CD8-positive, alpha-beta memory T cell (primary cell): ENCODE measurements at places on chromosomes 3 and 15. TPM values are rescaled to one million over a fixed set of nuclear protein-coding genes. Genes with fewer than 3 reads are reported as not detected.

DNA sequence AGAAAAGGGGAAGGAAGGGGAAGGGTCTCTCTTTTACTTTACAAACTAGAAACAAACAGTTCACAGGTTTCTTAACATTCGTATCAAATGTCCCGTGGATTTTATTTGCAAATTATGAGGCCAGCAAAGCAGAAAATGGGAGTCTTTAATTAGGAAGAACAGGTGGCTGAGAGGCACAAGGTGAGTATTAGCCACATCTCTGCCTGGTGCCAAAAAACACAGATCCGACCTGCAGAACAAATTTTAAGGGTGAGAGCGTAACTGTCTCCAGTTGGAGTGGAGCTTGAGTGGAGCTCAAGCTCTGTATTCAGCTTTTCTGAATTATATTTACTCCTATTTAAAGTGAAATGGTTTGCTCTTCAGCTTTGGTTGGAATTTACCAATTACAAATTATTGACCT lies 1004.9 kb downstream of the FHIT start:
- DNase-seq, result no peak
- no peaks in the 10 kb centered on the region for H3K27me3 ChIP-seq
- H3K4me1 ChIP-seq, result no peaks in the 10 kb centered on the region
- no peak overlapping the region for H3K27ac ChIP-seq

DNA sequence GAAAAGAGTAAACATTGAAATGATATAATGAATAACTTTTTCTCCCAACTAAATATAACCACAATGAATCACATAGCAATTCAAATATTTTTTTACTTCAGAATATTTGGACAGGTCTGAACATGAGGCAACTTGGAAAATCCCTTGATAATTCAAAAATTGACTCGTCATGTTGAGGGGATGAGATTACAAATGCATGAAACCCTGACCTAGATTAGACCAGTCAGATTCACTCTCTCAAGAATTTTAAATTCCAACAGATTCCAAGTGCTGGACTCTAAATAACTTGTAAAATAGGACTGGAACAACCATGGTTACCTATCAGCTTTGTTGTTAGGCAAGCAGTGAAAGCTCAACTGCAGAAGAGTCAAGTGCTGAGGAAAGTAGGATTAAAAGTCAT lies 317.5 kb downstream of the GBE1 start:
- H3K36me3 ChIP-seq, result no peaks in the 10 kb centered on the region
- DNase-seq, result no peak
- no peak overlapping the region for H3K27ac ChIP-seq
- H3K4me1 ChIP-seq, result no peaks in the 10 kb centered on the region

- no peaks in the 10 kb centered on the region for H3K4me1 ChIP-seq
- H3K36me3 ChIP-seq, result no peaks in the 10 kb centered on the region
- no peak overlapping the region for H3K4me3 ChIP-seq
- no peak for DNase-seq
Measured at GRCh38 chr3:23834082-23834870, 28.5 kb downstream of the UBE2E1 start.

GRCh38 chr15:73225358-73226015 lies 143.3 kb downstream of the HCN4 start:
- no peak overlapping the region for H3K27ac ChIP-seq
- H3K27me3 ChIP-seq, result no peaks in the 10 kb centered on the region
- DNase-seq, result no peak
- H3K4me1 ChIP-seq, result no peaks in the 10 kb centered on the region
- no peak overlapping the region for H3K4me3 ChIP-seq
- H3K36me3 ChIP-seq, result no peaks in the 10 kb centered on the region

- H3K27ac ChIP-seq, result no peak overlapping the region
- H3K27me3 ChIP-seq, result no peaks in the 10 kb centered on the region
- H3K4me3 ChIP-seq, result no peak overlapping the region
- DNase-seq, result no peak
- H3K4me1 ChIP-seq, result no peaks in the 10 kb centered on the region
Measured at GRCh38 chr3:97957617-97958311, 14.5 kb downstream of the RIOX2 start.

- H3K4me1 ChIP-seq, result peaks cover 33% of the 10 kb centered on the region
- DNase-seq, result no peak
- H3K4me3 ChIP-seq, result no peak overlapping the region
- peaks cover 87% of the 10 kb centered on the region for H3K27me3 ChIP-seq
- no peaks in the 10 kb centered on the region for H3K36me3 ChIP-seq
- no peak overlapping the region for H3K27ac ChIP-seq
Measured at GRCh38 chr15:89406940-89407607, 72.5 kb upstream of the POLG start.

GRCh38 chr15:68592544-68592943 lies 13.8 kb downstream of the CORO2B start:
- no peaks in the 10 kb centered on the region for H3K36me3 ChIP-seq
- H3K27ac ChIP-seq, result no peak overlapping the region
- DNase-seq, result no peak
- no peaks in the 10 kb centered on the region for H3K27me3 ChIP-seq

GRCh38 chr3:110738531-110738930 lies 333.1 kb upstream of the NECTIN3 start:
- no peaks in the 10 kb centered on the region for H3K27me3 ChIP-seq
- no peak for DNase-seq
- no peaks in the 10 kb centered on the region for H3K36me3 ChIP-seq
- H3K4me3 ChIP-seq, result no peak overlapping the region
- no peaks in the 10 kb centered on the region for H3K4me1 ChIP-seq

DNA sequence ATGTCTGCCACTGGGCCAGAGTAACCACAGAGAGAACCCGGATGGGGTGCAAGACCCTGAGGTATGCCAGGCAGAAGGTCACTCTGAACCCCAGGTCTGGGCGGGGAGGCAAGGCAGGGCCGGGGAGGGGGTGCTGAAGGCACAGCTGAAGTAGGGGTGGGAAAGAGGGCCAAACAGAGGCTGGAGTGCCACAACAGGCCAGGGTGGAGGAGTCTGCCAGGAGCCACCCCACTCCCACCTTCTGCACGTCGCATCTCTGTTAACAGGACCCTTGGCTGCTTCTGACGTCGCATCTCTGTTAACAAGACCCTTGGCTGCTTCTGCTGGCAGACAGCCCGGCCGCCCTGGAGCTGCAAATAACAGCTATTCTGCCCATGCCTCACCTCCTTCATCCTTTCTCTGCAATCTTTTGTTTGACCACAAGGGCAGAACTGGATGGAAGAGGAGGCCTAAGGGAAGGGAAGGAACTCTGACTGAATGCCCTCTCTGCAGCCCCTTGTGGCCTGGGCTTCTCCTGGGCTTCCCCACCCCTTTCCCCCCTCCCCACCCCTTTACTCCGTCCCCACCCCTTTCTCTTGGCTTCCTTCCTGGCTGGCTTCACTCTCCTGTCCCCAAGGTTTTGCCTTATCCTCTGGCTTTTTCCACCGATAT lies 20.6 kb upstream of the FBLN2 start:
- H3K4me1 ChIP-seq, result no peaks in the 10 kb centered on the region
- H3K4me3 ChIP-seq, result no peak overlapping the region
- H3K27me3 ChIP-seq, result no peaks in the 10 kb centered on the region
- no peak for DNase-seq

The CEMIP gene
- not detected for total RNA-seq

The SLC28A1 gene
- total RNA-seq, result not detected

The AGBL1 gene
- total RNA-seq, result not detected
